Activated naive CD4-positive, alpha-beta T cell treated with anti-CD3 and anti-CD28 coated beads, Interleukin-2, amount 10 ng/mL, durations not matched to agents 7 days and 5 days (primary cell): ENCODE measurements at places on chromosomes 11 and 22.

- H3K36me3 ChIP-seq: no peaks in the 10 kb centered on the region
- H3K27me3 ChIP-seq: no peaks in the 10 kb centered on the region
- DNase-seq: no peak
- no peak overlapping the region for H3K27ac ChIP-seq
- H3K4me1 ChIP-seq: no peaks in the 10 kb centered on the region
- H3K4me3 ChIP-seq: no peak overlapping the region
Observed at GRCh38 chr11:122137078-122137793, 21.2 kb upstream of the BLID start.

DNA sequence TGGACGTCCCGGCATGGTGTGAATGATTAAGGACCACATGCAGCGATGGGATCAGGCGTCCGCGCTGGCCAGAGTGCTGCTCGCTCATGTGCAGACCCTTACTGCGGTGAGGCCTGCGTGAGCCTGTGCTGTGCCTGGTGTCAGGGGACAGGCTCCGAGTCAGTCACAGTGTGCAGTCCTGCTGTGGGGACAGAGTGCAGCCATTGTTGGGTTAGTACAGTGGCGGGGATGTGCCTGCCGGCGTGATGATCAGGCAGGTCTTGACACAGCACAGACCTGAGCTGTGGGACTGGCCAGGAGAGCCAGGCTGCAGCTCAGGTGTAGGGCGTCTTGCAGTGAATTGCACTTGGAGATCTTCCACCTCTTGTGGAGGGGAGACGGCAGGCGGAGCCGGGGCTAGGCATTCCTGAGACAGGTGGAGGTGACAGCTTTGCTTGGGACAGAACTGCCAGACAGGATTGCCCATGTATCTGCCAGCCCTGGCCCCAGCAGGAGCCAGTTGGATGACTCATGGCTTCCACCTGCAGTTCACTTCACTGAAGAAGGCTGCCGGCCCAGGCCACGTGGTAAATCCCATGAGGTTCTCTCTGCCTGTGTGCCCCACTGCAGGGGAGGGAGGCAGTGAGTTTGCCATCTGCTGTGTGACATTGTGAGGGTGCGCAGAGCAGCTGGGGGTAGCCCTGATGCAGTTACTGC is 17.3 kb downstream of the TRMU start:
- H3K27ac ChIP-seq: peak overlapping the region; percentile 52
- H3K36me3 ChIP-seq: peaks cover 39% of the 10 kb centered on the region
- no peak overlapping the region for H3K4me3 ChIP-seq
- no peak for DNase-seq
- H3K27me3 ChIP-seq: no peaks in the 10 kb centered on the region

- DNase-seq: no peak
Observed at GRCh38 chr11:114259124-114259526, 37.1 kb upstream of the NNMT start.

DNA sequence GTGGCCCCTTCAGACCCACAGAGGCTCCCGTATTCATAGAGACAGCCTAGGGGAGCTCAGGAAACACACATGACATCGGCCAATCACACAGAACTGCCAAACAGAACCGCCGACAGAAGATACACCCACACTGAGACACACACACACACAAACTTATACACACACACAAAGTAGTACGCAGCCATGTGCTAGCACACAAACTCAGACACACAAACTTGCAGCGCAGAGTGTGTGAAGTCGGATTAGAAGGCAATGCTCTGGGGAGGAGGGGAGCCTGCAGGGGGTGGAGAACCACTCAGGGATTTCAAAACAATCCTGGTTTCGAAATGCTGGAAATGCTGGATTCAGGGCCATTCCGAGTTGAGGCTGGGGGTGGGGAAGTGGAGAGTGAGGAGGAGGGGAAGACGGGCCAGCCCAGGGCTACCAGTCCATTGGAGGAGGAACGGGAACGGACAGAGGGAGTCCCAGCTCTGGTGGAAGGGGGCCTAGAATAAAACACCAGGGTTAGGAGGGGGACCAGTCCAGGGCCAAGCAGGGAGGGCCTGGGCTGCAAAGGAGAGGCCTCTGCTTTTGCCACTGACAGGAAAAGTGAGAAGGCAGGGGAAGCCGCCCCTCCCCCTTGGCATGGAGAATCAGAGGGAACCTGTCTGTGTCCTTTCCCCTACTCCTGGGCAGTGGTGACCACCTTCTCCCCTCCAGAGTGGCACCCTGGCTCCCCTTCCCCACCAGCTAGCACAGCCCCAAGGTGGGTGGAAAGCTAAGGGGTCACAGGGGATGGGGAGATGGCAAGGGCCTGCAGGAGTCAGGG is 4.4 kb downstream of the BCL9L start:
- H3K27ac ChIP-seq: peak overlapping the region; percentile 83
- DNase-seq: peak; percentile 31
- peaks cover 61% of the 10 kb centered on the region for H3K36me3 ChIP-seq
- peaks cover 66% of the 10 kb centered on the region for H3K4me1 ChIP-seq

GRCh38 chr11:96197103-96197502 is 145.9 kb downstream of the MAML2 start:
- H3K4me1 ChIP-seq: peaks cover 53% of the 10 kb centered on the region
- no peaks in the 10 kb centered on the region for H3K27me3 ChIP-seq
- DNase-seq: no peak
- no peak overlapping the region for H3K4me3 ChIP-seq
- no peak overlapping the region for H3K27ac ChIP-seq

- H3K4me3 ChIP-seq: no peak overlapping the region
- H3K36me3 ChIP-seq: peaks cover 58% of the 10 kb centered on the region
- DNase-seq: no peak
- no peak overlapping the region for H3K27ac ChIP-seq
- no peaks in the 10 kb centered on the region for H3K27me3 ChIP-seq
Observed at GRCh38 chr11:34977089-34977912, 60.9 kb downstream of the PDHX start.

DNA sequence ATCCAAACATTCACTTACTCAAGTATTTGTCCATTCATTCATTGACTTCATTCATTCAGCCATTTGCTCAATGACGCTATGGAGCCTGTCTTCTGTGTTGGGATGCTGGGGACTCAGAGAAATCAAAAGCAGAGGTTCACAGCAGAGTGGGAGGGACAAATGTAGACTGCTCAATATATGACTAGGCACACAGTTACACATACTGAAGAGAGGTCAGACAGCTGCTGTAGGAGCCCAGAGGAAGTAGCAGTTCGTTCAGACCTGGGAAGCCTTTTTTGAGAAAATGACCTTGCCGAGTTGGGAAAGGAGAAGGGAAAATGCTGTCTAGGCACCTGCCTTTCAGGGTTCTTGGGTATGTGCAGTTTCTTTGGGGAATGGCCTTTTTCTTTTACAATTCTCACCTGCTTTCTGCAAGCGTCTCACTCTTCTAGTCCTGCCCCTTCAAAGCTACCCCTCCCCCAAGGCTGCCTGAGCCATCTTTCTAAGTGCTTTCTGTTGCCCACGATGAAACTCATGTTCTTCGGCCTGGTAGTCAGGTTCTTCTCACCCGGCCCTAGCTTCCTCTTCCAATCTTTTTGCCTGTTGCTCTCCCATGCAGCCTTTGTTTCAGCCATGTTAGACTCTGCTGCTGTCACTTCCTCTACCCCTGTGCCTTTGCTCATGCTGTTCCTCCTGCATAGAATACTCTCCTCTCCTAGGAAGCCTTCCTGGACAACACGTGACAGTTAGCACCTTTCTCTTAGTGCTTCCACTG is 4.2 kb upstream of the UVRAG start:
- peaks cover 11% of the 10 kb centered on the region for H3K4me1 ChIP-seq
- H3K4me3 ChIP-seq: no peak overlapping the region
- no peak overlapping the region for H3K27ac ChIP-seq
- H3K27me3 ChIP-seq: peaks cover 25% of the 10 kb centered on the region
- no peak for DNase-seq

DNA sequence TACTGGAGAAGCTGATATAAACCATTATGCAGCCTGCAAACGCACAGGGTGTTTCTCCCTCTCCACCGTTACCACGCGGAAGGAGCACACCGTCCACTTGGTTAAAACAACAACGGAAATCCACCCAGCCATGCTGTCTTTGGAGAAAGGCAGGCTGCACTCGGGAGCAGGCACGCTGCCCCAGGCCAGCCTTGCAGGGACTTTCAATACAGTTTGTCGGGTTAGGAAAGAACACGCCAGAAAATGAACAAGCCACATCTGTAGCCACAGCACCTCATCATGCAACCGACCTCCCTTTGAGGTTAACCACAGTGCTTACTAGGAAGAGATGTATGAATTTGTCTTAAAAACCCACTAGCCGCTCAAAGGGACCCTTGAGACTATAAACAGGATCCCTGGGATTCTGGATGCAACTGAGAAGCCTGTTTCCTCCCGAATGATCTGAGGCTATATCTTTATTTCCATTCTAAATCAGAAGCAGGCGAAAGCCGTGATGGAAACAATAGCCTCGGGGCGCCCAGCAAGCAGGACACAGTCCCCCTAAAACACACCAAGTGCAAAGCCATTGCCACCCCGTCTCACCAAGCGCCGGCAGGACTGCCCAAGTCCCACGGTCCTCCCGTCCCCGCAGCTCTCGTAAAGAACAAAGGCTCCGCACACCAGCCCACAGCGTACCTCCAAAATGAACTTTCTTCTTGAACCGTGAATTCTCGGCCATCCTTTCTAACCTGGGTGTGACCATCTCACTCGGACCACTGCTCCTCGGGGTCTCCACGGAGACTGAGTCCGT is 318.9 kb downstream of the CTTN start:
- H3K4me3 ChIP-seq: no peak overlapping the region
- peaks cover 20% of the 10 kb centered on the region for H3K27me3 ChIP-seq
- no peaks in the 10 kb centered on the region for H3K4me1 ChIP-seq
- DNase-seq: no peak
- H3K36me3 ChIP-seq: no peaks in the 10 kb centered on the region

GRCh38 chr11:128194216-128194615 is 393.1 kb downstream of the ETS1 start:
- H3K27me3 ChIP-seq: no peaks in the 10 kb centered on the region
- DNase-seq: no peak
- no peak overlapping the region for H3K27ac ChIP-seq
- no peak overlapping the region for H3K4me3 ChIP-seq

GRCh38 chr11:95570845-95571244 is 218.7 kb downstream of the FAM76B start:
- peaks cover 9% of the 10 kb centered on the region for H3K36me3 ChIP-seq
- no peak for DNase-seq
- no peak overlapping the region for H3K27ac ChIP-seq
- no peak overlapping the region for H3K4me3 ChIP-seq
- no peaks in the 10 kb centered on the region for H3K27me3 ChIP-seq

DNA sequence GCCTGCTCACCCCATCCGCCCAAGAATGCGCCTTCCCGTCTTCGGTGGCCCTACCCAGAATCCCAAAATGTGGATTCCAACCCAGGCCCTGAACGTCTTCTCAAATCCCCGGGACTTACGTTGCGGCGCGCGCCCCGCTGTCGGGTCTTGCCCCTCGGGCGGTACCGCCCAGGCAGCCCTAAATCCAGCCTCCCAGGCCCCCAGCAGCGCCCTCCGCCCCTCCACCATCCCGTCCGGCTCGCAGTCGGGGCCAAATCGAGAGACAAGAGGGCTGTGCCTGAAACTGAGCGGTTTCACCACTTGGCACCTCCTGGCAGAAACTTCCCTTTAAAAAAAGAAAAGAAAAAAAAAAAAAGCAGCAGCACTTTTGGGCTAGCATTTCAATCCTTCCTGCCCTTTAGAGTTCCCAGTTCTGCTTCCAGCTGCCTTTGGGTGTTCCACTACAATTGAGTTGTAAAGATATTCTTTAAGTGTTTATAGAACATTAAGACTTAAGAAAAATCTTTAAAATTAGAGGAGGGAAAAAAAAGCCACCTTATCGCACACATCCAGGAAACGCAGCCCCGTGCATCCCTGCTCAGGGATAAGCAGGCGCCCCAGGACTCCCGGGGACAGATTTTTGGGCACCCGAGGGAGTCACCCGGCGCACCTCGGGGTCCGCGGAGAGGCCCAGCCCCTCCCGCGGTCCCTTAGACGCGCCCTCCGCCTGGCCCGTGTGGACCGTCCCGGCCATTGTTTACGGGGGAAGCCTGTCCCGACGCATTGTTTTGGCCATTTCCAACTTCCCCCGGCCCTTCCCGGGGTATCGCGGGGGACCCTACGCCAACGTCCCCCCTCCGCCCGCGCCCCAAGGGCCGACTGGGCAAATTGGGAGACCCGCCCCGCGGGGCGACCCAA is 57.6 kb downstream of the KCNJ4 start:
- peaks cover 32% of the 10 kb centered on the region for H3K27me3 ChIP-seq
- H3K36me3 ChIP-seq: peaks cover 2% of the 10 kb centered on the region
- DNase-seq: peak; percentile 41

DNA sequence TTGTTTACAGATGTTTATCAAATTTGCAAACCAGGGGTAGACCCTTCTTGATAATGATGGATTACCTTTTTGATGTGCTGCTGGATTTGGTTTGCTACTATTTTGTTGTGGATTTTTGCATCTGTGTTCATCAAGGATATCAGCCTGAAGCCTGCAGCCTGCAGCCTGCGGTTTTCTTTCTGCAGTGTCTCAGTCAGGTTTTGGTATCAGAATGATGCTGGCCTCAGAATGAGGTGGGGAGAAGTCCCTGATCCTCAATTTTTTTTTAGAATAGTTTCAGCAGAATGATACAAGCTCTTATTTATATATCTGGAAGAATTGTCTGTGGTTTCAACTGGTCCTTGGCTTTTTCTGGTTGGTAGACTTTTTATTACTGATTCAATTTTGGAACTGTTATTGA is 19.7 kb upstream of the RAB38 start:
- no peak overlapping the region for H3K27ac ChIP-seq
- no peak overlapping the region for H3K4me3 ChIP-seq
- H3K36me3 ChIP-seq: no peaks in the 10 kb centered on the region
- H3K4me1 ChIP-seq: no peaks in the 10 kb centered on the region
- H3K27me3 ChIP-seq: peaks cover 10% of the 10 kb centered on the region

DNA sequence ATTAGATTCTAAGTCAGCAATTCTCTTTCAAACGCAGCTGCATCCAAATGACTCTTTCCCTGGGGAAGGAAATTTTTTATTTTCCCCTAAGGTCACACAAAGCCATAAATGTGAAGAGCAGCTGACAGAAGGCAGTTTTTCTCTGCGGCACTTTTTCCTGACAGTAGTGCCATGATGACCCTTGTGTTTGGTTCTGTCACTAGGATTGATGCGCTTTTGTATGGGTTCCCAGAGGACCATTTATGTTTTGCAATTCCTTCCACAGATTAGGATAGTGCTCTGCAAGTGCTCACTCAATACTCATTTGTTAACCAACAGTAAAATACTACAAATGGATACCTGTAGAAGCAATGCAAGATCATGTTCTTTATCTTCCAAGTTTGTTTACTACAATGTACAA is 359.6 kb upstream of the CTSC start:
- no peak overlapping the region for H3K27ac ChIP-seq
- no peaks in the 10 kb centered on the region for H3K27me3 ChIP-seq
- no peak for DNase-seq
- H3K36me3 ChIP-seq: no peaks in the 10 kb centered on the region
- H3K4me3 ChIP-seq: no peak overlapping the region

- DNase-seq: peak; percentile 27
- no peaks in the 10 kb centered on the region for H3K4me1 ChIP-seq
- H3K27ac ChIP-seq: peak overlapping the region; percentile 72
- no peak overlapping the region for H3K4me3 ChIP-seq
- H3K36me3 ChIP-seq: no peaks in the 10 kb centered on the region
Observed at GRCh38 chr22:48574776-48575617, 1252.7 kb downstream of the BRD1 start.

GRCh38 chr11:65314501-65315203 is at the start of gene CDC42EP2:
Gene CDC42EP2 (plus strand): TSS chr11:65314866. CDS start chr11:65320899, 6,033 bp downstream.
- no peaks in the 10 kb centered on the region for H3K36me3 ChIP-seq
- H3K27ac ChIP-seq: no peak within 1 kb of the TSS
